ENCODE measurements at places on chromosomes 13 and 19.

- DNase-seq, result no peak
These were observed 1446.8 kb downstream of the UQCRFS1 start for GRCh38 chr19:27765912-27766725.

GRCh38 chr13:80214521-80214991 lies 126.4 kb downstream of the SPRY2 start:
- no peak for DNase-seq

DNA sequence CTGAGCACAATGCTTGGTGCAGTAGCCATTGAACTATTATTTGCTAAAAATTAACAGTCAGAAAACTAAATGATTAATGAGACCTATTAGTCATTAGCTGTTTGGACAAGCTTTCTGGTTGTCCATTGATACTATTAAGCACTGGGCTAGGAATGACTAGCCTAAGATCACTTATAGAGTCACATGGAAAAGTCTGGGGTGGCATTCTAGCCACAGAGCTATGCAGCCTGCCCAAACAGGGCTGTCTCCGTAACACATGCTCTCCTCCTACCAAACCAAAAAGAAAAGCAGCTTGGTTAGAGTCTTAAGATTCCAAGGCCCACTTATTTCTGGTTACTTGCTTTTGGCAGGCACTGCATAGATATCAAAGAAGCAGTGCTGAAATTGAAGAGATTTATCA lies 193.5 kb upstream of the NBEA start:
- DNase-seq, result no peak

DNA sequence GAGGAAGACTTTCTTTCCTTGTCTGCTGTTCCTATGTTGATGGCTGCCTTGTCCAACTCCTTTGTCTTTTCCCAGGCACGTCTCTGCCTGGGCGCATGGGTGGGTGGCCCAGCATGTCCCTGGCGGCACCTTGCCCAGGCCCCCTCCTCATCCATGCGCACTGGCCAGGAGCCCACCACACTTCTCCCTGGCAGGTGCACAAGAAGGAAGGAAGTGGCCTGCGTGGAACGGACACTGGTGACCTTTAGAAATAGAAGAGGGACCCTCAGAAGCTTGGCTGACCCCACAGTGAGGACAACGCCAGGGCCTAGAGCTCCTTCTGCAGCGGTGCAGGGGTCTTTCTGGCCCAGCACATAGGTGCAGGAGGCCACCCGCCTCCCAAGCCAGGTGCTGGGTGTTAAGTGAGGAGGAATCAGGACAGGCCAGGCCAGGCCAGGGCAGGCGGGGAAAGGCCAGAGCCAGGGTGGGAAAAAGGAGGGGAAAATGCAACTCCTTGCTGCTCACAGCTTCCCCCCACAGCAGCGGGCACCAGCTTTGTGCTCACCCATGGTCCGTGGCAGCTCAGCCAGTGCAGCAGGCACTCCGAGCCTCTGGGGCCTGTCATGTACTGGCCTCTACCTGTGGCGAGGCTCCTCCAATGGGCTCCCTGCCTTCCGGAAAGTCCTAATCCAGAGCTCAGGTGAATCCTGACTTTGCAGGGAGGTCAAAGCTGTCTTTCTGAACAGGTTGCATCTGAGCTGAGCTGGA lies 104.0 kb downstream of the SOX1 start:
- DNase-seq, result no peak

- DNase-seq, result peak; percentile 97
These were observed 36.1 kb downstream of the ACTN4 start for GRCh38 chr19:38683393-38684077.

GRCh38 chr13:50892210-50892944 lies 17.2 kb upstream of the RNASEH2B start:
- no peak for DNase-seq

GRCh38 chr13:110644892-110645521 lies 29.7 kb downstream of the NAXD start:
- DNase-seq, result peak; percentile 39

DNA sequence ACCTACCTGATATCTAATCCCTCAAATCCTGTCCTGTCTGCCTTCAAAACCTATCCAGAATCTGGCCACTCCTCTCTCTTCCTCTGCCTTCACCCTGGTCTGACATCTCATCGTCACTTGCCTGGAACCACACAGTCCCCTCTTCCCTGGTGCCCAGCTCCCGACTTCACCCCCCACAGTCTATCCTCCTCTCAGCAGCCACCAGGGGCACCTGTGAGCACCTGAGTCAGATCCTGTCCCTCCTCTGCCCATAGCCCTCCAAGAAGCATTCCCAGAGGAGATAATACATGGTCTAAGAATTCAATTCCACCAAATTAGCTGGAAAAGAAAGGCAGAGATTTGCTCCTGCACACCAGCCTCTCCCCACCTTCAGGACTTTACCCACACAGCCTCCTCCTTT lies 48.9 kb downstream of the ZNRF4 start:
- DNase-seq, result no peak
